ENCODE measurements at places on chromosomes 6 and 20.
A peak's percentile ranks its signal among the peaks of the same experiment; 100 is the strongest.

GRCh38 chr20:63345328-63346100 is 15.6 kb downstream of the CHRNA4 start:
- no peak for DNase-seq

DNA sequence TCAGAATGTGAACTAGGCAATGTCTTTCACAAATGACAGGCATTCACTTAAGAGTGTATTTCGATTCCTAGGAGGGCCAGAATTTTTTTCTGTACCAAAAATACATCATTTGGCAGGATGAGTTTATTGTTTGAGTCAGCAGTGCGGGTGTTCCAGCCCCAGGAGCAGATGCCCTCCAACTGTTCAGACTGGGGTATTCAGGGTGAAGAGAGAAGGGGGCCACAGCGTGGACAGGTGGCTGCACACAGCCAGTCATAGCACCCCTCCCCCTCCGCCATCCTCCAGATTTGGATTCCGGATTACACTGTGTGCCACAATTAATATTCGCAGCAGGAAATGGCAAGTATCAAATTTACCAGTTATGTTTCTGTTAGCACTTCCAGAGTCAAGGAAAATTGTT is 38.6 kb downstream of the RIPOR2 start:
- no peak for DNase-seq

DNA sequence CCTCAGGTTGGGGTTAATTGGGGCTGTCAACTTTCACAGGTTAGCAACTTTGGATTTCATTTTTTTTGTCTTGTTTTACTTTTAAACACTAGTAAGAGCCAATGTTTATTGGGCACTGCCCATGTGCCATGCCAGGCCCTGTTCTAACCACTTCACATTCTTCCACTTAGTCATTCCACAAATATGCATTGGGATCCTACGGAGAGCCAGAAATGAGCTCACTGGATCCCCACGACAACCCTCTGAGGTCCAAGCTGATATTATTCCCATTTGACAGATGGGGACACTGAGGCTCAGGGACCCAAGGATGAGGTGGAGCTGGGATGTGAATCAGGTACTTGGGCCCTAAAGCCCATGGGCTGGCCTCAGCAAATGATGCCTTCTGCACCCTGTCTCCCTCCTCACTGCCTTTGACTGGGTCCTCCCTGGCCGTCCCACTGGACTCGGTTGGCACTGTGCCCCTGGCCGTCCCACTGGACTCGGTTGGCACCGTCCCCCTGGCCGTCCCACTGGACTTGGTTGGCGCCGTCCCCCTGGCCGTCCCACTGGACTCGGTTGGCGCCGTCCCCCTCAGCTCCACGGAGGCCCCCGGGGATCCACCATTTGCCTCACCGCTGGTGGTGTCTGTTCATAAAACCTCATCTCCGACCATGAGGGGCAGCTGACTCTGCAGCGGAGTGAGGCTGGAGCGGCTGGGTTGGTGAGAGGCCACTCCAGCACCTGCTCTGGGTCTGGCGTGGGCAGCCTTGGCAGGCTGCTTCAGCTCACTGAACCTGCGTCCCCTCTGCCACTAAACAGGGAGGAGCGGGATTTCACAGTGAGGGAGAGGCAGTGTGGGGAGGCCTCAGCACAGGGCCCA is 4.8 kb upstream of the PMEPA1 start:
- peak; percentile 85 for DNase-seq

- peak; percentile 85 for DNase-seq
Measured at GRCh38 chr20:34874094-34874654, 1.5 kb upstream of the GGT7 start.

- no peak for DNase-seq
Measured at GRCh38 chr20:15767999-15768741, 805.1 kb downstream of the KIF16B start.

- DNase-seq = peak; percentile 63
Measured at GRCh38 chr6:89432875-89433251, at the start of gene ANKRD6. ANKRD6 (plus strand) TSS chr6:89433152; CDS start chr6:89566977, 133,825 bp downstream.

DNA sequence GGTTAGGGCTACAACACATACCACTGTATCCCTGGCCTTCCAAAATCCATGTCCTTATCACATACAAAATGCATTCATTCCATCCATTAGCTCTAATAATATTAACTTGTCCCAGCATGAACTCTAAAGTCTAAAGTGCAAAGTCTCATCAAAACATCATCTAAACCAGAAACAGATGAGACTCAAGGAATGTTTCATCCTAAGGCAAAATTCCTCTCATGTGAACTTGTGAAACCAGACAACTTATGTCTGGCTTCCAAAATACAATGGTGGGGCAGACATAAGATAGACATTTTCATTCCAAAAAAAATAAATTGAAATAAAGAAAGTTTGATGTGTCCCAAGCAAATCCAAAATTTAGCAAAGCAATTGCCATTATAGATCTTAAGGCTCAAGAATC is 257.4 kb downstream of the HTR1B start:
- peak; percentile 46 for DNase-seq

DNA sequence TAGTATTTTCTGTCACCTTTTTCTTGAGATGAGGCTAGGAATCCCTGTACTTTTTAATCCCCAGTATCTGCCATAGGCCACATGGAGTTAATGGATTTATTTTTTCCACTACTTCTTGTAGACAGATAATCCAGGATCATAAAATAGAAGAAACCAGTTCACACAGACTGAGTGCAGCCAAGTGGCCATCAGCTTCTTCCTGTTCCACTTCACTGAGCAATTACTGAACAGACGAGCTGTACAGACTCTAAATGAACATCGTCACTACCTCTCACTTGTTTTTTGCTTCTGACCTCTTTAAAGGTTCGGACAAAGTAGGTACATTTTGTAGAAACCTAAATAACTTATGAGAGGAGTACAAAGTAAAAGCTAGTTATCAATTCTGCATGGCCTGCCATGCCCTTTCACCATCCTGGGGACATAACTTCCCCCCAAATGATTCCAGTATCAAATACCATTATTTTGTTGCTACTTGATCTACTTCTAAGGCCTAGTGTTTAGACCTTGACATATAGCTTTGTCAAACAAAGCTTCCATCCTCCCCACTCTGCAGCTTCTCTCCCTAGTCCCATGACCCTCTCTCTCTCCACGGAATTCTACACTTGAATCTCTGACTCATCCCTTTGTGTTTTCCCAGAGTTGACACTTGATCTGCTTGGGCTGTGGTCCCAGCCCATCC is 34.4 kb upstream of the ARHGAP18 start:
- DNase-seq = peak; percentile 88

DNA sequence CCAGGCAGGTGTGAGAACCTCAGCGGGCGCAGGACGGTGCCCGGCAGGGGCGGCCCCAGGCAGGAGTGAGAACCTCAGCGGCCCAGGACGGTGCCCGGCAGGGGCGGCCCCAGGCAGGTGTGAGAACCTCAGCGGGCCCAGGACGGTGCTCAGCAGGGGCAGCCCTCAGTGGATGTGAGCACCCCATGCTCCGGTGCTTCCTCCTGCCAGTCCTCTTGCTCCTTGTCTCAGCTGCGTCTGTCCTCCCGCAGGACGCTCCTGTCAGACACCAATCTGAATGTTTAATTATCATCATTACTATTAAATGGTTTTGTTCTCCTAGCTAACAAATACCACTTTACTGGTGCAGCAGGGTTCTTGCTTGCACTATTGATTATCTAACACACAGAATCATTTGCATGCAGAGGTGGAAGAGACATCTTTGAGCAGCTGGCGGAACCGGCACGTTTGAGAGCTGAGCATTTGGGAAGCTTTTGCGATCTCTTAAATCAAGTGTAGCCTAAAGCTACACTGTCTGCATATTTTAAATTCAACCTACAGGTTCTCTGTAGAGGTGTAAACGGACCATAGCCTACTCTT is 39.4 kb upstream of the DACT2 start:
- DNase-seq = no peak

DNA sequence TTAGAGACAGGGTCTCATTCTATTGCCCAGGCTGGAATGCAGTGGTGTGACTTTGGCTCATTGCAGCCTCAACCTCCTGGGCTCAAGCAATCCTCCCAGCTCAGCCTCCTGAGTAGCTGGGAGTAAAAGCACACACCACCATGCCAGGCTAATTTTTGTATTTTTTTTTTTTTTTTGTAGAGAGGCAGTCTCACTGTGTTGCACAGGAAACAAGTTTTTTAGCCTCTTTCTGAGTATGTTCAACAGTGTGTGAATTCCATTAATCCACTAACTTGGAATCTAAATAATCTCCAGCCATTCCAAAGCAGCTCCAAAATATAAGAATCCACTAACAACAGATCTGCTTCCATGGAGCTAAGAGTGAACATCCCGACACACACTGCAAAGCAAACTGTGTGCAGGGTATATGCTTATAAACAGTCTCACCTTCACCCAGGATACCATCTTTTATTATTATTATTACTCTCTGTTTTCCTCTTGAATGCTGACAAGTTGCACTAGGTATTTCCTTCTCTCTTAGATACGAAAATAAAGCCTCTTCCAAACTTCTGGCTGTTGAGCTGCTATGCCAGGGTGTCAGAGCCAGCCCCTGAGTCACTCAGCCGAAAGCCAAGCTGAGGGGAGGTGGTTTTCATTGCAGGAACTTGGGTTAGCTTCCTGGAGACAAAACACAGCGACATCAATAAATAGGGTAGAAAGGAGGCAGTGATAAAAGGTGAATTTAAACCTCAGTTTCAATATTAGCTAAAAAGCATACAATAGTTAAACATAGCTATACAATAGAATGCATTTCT is 264.9 kb downstream of the HIVEP2 start:
- DNase-seq = peak; percentile 11

GRCh38 chr20:34753706-34754461 is 49.7 kb downstream of the TP53INP2 start:
- no peak for DNase-seq

GRCh38 chr6:113258771-113259170 is 598.4 kb upstream of the MARCKS start:
- DNase-seq = no peak

DNA sequence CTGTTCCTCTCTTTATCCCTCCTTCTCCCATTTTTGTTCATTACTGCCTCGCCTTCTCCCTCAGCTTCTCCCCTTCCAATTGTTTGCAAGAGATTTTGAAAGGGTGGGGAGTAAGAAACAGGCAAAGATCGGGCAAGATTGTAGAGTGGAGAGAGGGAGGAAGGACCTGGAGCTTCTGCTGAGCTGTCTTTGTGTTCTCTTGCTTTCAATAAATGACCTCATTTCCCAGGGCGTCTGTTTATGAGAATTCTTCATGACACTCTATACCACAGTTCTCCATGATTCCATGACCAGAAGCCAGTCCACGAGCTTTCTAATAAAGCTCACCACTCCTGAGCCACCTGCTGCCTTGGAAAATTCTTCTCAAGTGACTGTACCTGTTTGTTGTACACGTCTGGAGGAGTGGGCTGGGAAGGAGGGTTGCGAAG is 50.0 kb upstream of the PLEKHG1 start:
- DNase-seq = no peak

DNA sequence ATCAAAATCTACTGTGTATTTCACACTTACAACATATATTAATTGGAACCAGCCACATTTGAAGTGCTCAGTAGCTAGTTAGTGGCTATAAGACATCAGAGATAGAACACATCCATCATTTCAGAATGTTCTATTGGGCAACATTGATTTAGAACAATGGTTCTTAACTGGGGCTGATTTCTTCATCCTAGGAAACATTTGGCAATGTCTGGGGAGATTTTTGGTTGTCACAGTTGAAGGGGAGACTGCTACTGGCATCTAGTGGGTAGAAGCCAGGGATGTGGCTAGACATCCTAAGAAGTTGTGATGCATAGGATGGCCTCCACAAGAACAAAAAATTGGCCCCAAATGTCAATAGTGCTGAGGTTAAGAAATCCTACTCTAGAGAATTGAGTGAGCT is 132.5 kb downstream of the OLIG3 start:
- DNase-seq = no peak

GRCh38 chr20:55437798-55438415 is 567.4 kb downstream of the CBLN4 start:
- no peak for DNase-seq

GRCh38 chr6:107493158-107494057 is 3.5 kb downstream of the SOBP start:
- no peak for DNase-seq

DNA sequence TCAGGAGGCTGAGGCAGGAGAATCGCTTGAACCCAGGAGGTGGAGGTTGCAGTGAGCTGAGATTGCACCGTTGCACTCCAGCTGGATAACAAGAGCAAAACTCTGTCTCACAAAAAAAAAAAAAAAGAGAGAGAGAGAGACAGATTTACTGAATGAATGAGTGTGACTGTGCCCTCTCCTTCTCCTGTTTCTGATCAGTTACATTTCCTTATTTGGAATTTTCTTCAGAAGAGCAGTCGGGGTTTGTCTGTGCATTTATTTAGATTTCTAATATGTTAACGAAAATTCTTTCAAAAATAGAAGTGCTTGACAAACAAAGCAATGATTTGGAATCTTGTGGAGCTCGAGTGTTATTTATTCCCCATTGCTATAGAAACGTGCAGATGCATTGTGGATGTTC is 6.4 kb upstream of the LRRN4 start:
- peak; percentile 9 for DNase-seq

GRCh38 chr6:109781001-109781400 is 89.9 kb downstream of the FIG4 start:
- DNase-seq = no peak

GRCh38 chr20:62212299-62212698 is 7.8 kb downstream of the HRH3 start:
- no peak for DNase-seq

GRCh38 chr20:38723848-38724625 is at the start of gene SLC32A1:
SLC32A1 (plus strand) TSS chr20:38724486; CDS start chr20:38724725, 239 bp downstream.
- DNase-seq = no peak

DNA sequence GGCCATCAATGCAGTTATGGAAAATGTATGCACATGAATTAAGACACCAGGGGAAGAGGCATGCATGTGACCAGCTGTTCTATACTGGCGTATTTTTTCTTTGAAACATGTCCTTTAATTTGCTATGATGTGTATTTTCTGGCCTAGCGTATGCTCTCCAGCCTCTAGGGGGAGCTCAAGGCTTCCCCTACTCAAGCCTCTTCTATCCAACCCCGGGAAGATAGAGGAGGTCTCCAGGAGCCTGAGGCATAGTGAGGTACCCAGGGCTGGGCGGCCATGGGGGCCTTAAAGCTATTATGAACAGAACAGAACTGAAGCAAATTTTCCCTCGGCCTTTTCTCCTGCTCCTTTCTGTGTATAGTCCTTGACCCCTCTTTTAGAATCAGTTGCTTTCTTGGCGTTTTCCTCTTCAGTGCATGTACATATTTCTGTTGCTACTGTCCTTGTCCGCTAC is 528.9 kb downstream of the MAFB start:
- DNase-seq = peak; percentile 68

- DNase-seq = no peak
Measured at GRCh38 chr6:9083108-9083507, 647.8 kb upstream of the SLC35B3 start.

DNA sequence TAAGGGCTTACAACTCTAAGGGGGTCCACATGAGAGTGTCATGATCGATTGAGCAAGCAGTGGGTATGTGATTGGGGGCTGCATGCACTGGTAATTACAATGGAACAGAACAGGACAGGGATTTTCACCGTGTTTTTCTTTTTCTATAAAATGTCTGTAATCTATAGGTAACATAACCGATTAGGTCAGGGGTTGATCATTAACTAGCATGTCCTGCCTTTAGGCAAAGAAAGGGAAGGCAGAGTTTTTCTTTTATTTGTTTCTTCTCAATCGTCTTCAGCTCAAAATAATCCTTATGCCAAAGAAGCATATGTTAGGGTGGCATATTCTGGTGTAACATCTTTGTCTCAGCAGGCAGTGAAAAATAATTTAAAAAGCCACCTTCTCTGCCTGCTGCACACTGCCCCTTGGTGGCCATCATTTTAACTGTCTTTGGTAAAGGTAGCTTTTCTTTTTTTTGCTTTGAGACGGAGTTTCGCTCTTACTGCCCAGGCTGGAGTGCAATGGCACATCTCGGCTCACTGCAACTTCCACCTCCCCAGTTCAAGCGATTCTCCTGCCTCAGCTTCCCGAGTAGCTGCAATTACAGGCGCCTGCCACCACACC is 9.7 kb upstream of the CEP43 start:
- DNase-seq = peak; percentile 27

GRCh38 chr6:108648191-108648590 is 87.5 kb downstream of the FOXO3 start:
- no peak for DNase-seq
